ENCODE measurements at places on chromosomes 2 and 18.

DNA sequence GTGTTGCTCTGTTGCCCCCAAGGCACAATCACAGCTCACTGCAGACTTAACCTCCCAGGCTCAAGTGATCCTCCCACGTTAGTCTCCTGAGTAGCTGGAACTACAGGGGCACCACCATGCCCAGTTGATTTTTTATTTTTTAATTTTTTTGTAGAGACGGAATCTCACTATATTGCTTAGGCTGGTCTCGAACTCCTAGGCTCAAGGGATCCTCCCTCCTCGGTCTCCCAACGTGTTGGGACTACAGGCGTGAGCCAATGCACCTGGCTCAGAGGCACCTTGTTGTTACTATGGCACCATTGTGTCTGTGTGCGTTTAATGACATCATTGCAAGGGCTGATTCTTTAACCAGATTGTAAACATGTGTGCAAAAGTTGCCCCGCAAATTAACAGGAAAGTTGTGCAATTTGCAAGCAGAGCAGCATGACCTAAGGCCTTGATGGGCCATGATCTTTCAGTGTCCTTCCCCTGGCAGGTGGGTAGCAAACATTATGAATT, 22.6 kb downstream of the TCF23 start:
- no peak for DNase-seq

DNA sequence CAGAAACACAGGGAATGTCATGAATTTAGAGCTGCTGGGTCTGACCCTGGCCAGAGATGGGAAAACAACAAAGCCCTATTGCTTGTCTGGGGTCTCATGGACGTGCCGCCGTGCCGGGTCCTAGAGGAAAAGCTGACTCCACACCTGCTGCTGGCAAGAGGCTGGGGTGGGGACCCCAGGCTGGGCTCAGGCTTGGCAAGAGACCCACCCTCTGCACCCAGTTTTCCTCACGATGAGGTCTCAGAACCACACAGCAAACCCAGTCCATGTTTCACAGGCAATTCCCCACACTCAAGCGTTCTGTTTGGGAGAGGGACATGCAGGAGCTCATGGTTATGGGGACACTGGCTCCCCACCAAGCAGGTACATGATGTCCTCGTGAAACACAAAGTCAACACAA, 367.3 kb upstream of the SALL3 start:
- DNase-seq = no peak

DNA sequence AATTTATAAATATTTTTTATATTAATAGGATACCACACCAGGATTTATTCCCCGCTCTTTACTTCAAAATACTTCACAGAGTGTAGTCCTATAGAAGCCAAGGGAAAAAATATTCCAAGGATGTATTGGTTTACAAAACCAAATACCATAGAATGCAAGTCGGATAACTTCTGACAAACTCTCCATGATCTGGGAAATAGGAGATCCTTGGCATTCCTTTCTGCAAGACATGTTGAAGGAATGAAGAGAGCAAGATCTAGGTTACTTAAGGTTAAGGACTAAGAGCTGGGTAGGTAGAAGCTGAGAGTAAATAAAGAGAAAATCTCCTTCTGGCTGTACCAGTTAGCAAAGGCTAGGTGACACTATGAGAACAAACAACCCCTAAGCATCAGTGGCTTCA, 141.2 kb downstream of the LRATD1 start:
- DNase-seq = no peak

DNA sequence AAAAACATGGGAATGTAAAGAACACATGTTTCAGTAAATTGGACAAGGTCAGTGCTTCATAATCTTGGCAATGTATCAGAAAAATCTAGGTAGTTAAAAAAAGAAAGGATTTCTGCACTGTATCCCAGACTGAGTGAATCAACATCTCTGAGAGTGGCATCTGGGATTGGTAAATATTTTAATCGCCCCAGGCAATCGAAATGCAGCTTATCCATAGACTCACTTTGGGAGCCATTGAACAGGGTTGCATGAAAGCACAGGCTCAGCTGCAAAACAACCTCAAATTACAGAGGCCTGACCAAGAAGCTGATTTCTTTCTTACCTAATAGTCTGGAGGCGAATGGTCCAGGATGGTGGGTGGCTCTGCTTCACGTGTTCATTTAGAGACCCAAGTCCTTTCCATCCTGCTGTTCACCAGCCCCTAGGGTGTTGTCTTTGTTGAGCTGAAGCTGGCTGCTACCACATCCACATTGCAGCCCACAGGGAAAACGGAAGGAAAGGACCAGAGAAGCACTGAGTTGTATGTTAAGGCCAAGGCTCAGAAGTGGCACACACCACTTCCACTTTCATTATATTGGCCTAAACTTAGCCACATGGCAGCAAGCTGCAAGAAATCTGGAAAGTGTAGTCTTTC, 59.0 kb downstream of the MOGAT1 start:
- DNase-seq = no peak

- DNase-seq = no peak
Observed at GRCh38 chr2:6580982-6581381, 284.7 kb downstream of the CMPK2 start.

- DNase-seq = no peak
Observed at GRCh38 chr2:165402162-165402561, 67.3 kb upstream of the CSRNP3 start.

- DNase-seq = no peak
Observed at GRCh38 chr2:185181901-185182300, 556.7 kb upstream of the FSIP2 start.

DNA sequence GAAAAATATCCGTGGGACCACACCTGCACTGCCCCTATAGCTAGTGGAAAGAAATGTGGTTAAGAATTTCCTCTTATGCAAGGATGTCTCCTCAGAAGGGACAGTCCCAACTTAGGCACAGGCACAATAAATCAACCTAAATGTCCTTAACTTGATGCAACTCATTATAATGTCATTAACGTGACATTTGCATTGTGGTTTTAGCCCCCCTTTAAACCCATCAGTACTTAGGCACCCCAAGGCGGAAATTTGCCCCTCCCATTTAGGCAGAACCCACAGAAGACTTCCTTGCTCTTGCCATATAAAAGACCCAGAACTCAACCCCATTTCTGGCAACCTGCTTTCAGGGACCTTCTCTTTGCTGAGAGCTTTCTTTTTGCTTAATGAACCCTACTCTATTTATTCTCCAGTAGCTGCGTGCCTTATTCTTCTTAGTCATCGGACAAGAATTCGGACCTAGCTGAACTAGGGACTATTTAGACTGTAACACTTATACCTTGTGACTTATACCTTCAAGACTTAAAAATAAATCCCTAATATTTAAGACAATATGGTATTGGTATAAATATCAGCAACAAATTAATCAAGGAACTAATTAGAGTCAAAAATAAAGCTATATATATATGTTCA, 1281.6 kb upstream of the TMEFF2 start:
- no peak for DNase-seq

DNA sequence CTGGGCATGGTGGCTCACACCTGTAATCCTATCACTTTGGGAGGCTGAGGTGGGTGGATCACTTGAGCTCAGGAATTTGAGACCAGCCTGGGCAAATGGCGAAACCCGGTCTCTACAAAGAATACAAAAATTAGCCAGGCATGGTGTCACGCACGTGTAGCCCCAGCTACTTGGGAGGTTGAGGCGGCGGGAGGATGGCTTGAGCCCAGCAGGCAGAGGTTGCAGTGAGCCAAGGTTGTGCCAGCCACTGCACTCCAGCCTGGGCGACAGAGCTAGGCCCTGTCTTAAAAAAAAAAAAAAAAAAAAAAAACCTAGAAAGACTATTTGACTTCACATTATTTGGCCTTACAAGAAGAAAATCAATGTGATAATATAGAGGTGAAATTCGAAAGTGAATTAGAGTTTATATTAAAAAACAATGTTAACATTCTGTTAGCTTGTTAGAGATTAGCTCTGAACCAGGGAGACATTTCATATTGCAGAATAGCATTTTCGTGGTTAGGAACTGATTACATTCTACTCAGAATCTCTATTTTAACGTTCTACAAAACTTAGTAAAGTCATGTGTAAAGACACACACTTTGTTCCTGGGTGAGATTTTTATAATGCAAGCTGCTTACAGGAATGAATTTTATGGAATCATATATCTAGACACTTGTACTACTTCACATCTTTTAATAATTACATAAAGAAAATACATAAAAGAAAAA, 120.5 kb downstream of the THADA start:
- no peak for DNase-seq

- no peak for DNase-seq
Observed at GRCh38 chr2:164843346-164843911, 1.8 kb upstream of the COBLL1 start.

- no peak for DNase-seq
Observed at GRCh38 chr2:41720331-41721251, 327.2 kb upstream of the PKDCC start.

DNA sequence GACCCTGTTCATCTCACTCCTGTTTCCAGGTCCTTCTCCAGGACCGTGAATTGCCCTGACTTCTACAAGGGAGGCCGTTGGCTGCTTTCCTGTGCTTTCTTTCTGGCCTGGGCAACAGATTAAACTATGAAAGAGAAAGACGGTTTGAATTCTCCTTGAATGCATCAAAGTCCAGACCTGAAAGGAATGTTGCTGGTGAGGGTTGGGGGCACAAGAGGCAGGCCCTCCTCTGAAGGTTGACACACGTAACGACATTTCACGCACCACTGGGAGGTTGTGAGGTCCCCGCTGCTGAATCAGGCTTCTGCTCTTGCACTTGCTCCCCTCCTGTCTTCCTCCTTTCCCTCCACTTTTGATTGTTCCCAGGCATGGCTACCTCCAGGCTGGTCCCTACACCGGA, 141.9 kb downstream of the CYRIA start:
- DNase-seq = no peak

- no peak for DNase-seq
Observed at GRCh38 chr18:39162013-39162827, 1596.6 kb upstream of the CELF4 start.

DNA sequence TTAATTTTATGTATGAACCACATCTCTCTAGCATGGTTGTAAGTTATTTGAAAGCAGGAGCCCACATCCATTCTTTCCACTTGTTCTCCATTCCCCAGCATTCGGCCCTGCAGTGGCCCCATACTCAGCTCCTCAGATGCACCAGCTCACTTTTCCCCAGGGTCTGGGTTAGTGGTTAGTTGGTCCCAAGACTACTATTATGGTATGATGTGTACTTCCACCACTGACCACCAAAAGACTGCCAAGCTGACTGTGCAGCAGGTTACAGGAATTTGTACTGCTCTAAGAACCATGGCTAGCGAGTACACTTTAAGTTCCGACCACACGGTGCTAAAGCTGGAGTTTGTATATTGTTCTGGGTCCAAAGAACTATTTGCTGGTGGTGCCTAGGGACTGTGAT, 413.6 kb upstream of the TCF4 start:
- DNase-seq = no peak

DNA sequence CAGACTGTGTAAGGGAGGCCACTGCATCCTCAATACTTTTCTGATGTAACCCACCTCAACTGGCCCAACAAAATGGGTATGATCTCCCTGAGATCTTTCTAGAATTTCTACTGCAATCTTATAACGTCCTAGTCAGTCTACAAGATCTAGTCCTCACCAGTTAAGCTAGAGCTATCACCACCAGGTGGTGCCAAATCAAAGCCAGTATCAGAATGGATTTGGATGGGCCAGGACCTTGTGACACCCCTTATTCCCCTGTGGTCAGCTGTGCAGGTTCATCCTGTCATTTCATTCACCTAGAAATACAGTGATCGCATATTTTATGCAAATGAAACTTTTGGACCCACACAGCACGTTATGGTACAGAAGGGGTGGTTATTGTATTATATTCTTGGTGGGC, 90.3 kb downstream of the OLA1 start:
- no peak for DNase-seq
